Hippocampal formation (tissue), 2 donors: ENCODE measurements at places on chromosomes 13 and 19.

GRCh38 chr13:58573743-58574142 lies 942.2 kb downstream of the PCDH17 start:
- DNase-seq = no peak

DNA sequence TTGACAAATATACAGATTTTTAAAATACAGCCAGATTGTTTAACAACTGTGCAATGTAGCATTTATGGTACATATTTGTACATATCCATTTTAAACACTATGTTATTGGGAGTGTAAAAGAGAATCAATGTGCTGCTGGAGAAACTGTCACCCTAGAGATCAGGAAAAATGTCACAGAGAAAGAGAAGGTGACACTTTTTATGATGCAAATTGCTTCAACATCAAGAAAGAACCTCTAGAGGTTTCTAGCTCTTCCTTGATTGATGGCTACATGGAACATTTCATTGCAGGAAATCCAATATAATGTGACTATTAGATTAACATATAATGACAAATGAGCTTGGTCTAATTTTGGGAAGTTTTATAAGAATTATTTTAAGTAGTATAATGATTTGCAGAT lies 1491.2 kb upstream of the PCDH20 start:
- DNase-seq = no peak

GRCh38 chr19:4284176-4284958 lies 5.3 kb downstream of the SHD start:
- no peak for DNase-seq

DNA sequence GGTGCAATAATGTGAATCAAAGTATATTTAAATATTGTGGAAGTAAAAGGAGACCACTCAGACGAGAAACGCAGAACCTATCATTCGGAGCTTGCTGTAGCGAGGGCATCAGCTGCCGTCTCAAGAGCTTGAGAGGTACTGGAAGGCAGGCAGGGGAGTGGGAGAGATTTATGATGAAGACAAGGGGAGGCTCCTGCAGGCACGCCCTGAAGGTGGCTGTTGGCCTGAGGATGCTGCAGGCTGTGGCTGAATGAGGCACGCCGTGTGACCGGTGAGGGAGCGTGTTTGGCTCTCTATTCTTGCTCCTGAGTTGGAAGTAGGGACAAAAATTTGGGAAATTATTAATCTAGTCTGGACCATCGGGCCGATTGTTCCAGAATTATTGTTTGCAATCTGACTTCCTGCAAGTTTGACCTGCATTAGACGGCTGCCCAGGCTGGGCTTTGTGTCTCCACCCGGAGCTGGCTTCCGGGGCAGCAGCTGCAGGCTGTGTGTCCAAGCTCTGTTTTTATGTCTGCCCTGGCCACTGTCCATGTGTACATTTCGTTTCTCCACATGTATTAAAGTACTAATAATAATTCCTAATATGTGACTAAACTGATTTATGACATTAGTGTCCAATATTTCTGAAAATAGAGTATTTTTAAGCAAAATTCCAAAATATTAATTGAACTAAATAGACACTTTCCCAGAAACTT lies 91.1 kb upstream of the ANKRD10 start:
- no peak for DNase-seq

GRCh38 chr13:86201477-86201876 lies 402.3 kb upstream of the SLITRK6 start:
- no peak for DNase-seq

- peak; percentile 15 for DNase-seq
Measured at GRCh38 chr13:99176309-99177276, 24.1 kb upstream of the UBAC2 start.

GRCh38 chr13:98489446-98490194 lies 87.3 kb downstream of the STK24 start:
- DNase-seq = no peak

- no peak for DNase-seq
Measured at GRCh38 chr13:52903320-52903719, 54.9 kb upstream of the PCDH8 start.

GRCh38 chr13:29162638-29163235 lies 342.6 kb downstream of the MTUS2 start:
- DNase-seq = no peak

GRCh38 chr19:30547246-30547645 lies 175.1 kb downstream of the ZNF536 start:
- DNase-seq = no peak

- no peak for DNase-seq
Measured at GRCh38 chr13:98521461-98522247, 55.3 kb downstream of the STK24 start.

GRCh38 chr19:48606463-48607358 lies at the start of gene SPACA4:
SPACA4 (plus strand) TSS chr19:48606742; CDS start chr19:48606979, 237 bp downstream.
- no peak for DNase-seq

- DNase-seq = no peak
Measured at GRCh38 chr19:15253061-15253460, 20.8 kb upstream of the EPHX3 start.

DNA sequence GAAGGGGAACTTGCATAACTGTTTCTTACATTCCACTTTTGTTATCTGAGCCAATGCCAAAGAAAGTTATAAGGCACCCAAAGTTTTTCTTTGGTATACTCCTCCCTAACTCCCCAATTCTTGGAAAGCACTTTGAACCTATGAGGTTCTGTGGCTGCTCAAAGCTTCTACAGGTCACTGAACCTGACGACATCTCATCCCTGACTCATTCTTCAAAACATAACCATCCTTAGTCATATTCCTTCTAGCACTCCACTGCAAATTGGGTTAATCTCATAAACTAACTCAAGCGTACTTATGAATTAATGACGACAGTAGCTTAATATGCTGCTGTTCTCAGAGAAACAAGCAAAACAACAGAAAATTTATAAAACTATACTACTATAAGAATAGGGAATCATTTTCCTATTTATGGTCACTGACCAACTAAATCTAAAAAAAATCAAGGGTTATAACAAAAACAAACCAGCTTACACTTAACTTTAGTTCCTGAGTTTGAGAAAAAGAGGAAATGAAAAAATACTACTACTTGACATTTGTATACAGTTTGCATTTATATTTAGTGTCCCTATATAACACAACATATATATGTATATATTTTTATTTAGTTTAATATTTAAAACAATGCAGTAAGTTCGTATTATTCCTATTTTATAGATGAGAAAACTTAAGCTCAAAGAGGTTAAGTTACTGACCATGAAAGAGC lies 69.1 kb downstream of the CAB39L start:
- DNase-seq = no peak

DNA sequence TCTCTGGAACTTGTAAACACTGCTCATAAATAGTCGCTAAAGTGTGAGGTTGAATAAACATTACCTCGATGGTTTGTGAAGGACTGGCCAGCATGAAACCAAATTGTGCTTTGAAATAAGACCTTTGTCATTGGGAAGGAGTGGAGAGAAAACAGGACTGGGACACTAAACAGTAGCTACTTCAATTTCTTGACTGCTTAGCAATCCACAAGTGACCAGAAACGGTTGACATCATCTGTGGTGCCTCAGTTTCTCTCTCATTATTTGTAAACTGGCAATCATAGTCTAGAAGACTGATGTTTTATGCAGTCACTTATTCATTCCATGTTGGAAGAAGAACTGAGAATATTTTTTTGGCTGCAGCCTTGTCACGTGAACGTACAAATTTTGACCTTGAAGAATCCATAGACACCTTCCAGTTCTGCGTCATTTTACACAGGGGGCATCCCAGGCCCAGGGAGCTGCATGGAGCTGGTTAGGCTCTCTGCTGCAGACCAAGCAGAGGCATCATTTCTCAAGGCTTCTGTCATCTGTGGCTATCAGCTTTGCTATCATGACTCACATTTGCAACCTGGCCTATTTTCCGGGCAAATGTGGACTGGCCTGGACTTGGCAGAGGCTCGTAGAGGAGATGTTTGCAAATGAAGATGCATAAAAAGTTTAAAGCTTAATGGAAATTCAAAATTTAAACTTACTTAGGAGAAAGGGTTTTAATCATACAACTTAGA lies 391.8 kb downstream of the FGF9 start:
- DNase-seq = no peak

DNA sequence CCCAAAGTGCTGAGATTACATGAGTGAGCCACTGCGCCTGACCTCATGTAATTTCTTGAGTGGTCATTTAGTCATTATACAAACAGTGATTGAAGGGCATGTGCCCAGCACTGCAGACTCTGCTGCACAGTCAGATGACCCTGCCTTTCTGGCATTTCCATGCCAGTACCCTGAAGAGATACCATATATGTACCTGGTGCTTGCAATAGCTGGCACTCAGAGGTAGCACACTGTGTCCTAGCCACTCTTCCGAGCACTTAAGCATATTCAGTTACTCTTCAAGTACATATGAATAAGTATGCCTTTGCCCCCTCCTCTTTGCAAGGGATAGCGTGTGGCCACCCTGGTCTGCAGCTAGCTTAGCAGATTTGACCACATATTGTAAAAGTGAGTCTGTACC lies 15.5 kb downstream of the STX10 start:
- no peak for DNase-seq

GRCh38 chr13:50361282-50361681 lies 346.0 kb downstream of the KCNRG start:
- DNase-seq = no peak

DNA sequence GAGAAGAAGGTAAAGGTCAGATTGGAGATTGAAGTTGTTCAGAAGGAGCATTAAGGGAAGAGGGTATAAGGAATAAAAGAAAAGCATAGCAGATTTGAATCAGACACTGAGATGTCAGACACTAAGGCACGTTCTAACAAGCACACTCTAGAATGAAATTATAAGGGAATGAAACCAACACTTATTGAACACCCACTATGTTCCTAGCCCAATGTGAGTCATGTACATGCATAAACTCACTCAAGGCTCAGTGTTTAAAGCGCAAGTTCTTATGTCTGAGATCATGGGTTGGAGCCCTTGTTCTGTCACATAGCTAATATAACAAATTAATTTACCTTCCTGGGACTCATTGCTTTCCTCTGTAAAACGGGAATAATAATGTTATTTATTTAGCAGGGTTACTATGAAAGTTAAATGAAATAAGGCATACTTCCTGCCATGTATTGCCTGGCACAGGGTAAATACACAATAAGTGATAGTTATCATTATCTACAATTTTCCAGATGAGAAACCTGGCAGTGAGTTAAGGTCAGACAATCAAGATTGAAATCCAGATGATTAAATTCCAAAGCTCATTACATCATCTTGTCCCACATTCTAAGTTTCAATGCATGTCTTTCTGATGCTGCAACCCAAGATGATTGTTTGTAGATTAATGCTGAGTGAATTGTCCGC lies 68.3 kb upstream of the DACH1 start:
- DNase-seq = no peak

DNA sequence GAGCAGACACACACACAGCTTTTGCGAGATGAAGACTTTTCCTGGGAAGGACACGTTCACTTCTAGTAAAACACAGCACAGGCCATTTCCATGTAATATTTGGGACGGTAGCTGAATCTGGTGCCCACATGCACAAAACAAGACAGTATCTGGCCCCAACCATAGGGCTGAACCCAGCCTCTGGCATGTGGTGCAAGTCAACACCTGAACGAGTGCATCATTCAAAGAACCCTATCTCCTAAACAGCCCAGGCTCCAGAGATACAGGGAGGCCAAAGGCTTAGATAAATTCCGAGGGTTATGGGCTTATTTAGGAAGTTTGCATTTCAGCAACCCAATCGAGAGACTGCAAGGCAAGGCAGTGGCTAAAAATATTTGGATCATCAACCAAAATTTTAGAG lies 2.7 kb upstream of the TFDP1 start:
- no peak for DNase-seq

DNA sequence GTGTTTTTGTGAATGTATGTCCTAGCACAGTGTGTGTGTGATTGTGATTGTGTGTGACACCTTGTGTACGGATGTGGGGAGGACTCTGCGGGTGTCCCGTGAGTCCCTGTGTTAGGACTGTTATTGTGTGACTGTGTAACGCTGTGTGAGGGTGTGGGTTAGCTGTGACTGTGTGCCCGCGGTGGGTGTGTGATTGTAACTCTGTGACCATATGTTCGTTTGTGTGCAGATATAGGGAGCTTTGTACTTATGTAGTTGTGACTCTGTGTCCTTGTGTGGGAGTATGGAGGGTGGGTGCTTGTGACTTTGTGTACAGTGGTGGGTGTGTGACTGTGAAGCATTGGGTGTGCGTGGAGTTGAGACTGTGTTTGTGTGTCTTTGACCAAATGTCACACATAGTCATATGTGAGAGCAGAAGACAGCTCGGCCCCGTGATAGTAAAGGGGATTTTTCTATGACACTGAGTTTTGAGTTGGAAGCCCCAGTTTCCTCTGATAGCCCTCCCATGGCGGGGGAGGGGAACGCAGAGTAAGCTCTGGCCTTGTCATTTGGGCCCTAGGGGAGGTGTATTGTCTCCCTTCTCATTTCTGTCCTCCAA lies 949 bp upstream of the ZNF260 start:
- DNase-seq = no peak

DNA sequence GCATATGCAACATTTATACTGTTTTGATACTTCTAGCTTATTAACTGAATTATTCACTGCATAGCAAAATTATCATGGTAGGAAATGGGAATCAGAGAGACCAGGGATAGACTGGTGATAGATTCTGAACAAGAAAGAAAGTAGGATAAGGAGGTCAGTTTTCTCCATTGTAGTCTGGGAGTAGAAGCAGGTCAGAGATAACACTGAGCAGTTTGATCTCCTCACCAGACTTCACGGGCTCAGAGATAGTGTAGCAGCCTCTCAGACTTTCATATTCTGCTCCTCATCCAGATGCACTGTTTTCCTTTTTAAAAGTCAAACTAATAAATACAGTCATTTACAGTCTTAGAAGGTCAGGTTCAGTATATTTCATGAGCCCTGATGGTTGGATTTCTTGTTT lies 56.0 kb upstream of the MYO16 start:
- no peak for DNase-seq

- peak; percentile 82 for DNase-seq
Measured at GRCh38 chr19:5947435-5947834, 30.5 kb downstream of the RANBP3 start.

- DNase-seq = peak; percentile 21
Measured at GRCh38 chr19:56946159-56946558, 105.6 kb upstream of the PEG3 start.
